Nucleus accumbens (tissue), 56 donors: ENCODE measurements at places on chromosomes 2 and 18.

- no peak for DNase-seq
Measured at GRCh38 chr2:173124441-173124840, 48.8 kb downstream of the MAP3K20 start.

GRCh38 chr2:126888046-126888445 lies 10.6 kb upstream of the TEX51 start:
- no peak for DNase-seq

DNA sequence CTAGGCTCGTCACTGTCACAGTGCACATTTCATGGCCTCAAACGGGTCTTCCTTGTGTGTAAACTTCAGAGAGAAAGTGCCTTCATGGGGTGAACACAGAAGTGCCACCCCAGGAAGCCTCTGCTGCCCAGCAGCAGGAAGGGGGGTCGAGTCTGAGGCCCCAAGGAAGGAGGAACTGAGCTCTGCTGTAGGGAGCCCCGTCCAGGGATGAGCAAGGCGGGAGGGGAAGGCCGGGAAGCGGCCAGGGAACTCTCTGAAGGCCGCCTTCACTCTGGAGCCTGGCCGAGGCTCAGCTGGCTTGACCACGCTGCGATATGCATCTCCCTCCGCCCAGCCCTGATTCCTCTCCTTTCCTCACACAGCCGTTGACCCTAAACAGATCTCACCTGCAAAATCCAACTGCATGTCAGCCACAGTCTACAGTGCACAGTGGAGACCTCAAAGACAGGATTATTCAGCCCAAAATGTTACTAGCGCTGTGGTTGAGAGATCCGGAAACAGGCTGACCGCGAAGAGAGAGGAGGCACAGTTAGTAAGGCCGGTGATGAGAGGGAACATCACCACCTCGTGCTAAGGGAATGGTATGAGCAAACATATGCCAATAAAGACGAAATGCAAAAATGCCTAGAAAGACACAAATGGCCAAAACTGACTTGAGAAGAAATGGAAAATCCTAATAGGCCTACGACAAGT lies 34.2 kb upstream of the CTDP1 start:
- DNase-seq, result no peak

GRCh38 chr2:96687266-96687665 lies 44.7 kb downstream of the FER1L5 start:
- DNase-seq, result no peak

GRCh38 chr2:11343650-11344341 lies 640 bp downstream of the ROCK2 start:
- no peak for DNase-seq

DNA sequence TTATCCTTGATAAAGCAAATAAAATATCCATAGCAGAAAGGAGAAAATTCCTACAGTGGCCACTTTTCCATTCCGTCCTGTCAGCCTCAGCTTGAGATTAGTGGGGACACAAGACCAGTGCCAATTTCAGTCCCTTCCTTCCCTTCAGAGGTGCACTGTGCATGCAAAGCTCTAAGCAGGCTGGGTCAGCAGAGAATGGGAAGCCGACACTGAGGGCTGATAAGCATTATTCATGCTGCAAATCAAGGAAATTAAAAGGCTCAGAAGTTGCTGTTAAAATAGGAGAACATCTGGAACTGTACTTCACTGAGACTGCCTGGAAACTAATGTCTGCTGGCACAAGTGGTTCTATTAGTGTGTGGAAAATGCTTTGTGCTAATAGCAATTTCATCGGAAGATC lies 534.3 kb downstream of the ADCYAP1 start:
- DNase-seq, result no peak

DNA sequence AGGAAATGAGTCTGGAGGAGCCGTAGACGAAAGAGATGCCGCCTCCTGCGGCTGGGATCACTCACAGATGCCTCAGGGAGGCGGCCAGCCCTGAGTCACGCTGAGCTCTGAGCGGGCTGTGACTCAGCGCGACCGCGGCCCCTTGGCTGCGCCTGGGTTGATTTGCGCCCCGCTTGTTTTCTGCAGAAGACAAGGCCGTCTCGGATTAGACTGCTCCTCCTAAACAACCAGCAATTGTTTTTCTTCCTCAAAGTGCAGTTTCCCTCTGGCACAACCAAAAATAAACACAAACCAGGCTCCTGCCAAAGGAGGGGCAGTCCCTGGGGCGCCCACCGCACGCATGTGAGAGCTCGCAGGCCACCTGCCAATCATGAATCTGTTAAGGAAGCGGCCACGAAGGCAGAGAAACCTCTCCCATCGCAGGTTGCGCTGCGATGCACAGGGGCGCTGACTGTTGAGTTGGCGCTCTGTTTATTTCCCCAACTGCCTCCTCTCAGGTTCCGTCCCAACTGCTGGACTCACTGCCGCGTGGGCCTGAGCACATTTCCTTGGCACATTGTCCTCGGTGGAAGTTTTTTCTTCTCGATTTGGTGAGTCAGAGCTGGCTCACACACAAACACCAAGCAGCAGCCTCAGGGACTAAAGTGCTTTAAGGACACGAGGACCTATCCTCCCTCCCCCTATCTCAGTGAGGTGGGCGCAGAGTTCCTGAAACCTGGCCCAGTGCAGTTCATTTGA lies 85.2 kb upstream of the NDUFV2 start:
- DNase-seq, result peak; percentile 4

DNA sequence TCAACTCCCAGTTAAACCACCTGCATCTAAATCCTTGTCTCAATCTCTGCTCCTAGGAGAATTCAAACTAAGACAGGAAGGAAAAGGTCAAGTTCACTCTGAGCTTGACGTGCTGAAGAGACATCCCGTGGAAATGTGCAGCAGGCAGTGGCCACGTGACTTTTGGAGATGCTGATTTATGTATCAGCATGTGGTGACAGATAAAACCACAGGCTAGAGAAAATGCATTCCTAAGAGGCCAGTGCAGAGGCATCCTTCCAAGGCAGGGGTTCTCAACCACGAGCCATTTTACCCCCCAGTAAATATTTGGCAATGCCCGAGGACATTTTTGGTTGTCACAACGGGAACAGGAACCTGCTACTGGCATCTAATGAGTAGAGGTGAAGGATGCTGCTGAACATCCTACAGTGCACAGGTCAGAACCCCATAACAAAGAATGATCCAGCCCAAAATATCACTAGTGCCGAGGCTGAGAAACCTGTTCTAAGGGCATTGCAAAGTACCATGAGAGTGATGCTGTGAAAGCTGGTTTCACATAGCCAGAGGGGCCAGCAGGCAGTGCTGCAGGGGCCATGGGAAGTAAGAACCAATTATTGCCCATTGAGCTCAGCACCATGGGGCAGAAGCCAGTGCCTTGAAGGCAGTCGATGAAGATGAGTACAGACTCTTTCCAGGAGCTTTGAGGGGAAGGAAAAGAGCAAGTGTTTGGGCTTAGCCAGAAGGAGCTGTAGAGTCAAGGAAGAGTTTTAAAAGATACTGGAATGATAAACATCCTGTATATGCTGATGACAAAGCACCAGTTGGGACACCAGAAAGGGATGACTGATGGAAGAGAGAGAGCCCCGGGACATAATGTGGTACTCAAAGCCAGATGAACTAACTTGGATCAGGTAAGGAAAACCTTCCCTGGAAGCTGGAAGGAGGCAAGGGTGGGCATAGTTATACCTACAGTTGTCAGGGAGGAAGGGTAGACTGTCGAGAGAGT lies 174.6 kb downstream of the HAUS1 start:
- no peak for DNase-seq

- no peak for DNase-seq
Measured at GRCh38 chr2:47083005-47083404, 72.1 kb downstream of the STPG4 start.

DNA sequence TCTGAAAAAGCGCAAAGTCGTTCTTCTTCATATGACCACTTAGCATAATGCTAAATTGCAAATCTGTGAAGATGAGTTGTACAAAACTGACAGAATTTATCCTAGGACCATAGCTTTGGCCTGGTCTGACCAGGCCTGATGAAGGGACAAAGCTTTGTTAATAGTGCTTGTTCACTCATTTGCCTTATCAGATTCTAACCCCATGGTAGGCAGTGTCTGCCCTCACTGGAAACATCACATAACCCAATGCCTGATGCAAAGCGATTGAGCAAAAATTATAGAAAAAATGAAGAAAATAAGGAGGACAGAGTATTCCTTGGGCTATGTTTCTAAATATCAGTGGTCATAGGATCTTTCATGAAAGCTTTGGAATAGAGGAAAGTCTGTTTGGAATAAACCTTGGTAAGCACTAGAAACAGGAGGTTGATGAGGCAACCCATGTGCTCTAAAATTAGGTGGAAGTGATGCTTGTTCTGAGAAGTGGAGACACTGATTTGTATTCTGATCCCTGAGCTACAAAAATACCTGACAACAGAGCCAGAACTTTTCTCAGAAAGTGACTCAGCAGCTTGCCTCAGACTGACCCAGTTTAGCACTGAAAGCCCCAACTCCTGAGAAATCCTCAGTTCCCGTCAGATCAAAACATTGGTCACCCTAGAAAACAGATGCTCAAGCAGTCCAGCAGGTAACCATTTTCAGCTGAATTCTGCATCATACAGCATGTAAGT lies 131.4 kb upstream of the MAPRE2 start:
- no peak for DNase-seq

- DNase-seq, result no peak
Measured at GRCh38 chr2:37453027-37453426, 108.6 kb downstream of the QPCT start.

- no peak for DNase-seq
Measured at GRCh38 chr2:103172821-103173220, 411.0 kb downstream of the TMEM182 start.

DNA sequence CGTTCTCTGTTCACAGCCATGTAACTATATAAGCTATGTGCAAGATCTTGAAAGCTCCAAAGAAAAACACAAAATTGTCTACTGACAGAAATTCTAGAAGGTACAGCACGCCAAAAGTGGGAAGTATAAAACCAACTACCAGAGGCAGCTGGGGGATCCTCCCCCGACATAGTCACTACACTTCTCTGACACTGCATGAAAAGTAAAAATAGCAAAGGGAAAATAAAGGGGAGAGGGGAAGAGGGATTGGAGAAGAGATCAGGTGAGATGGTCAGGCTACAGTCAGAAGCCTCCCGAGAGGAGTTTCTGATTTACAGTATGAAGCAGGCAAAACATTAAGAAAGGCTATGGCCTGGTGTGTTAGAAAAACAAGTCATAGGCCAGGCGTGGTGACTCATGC lies 39.8 kb upstream of the PCBP1 start:
- no peak for DNase-seq

- DNase-seq, result no peak
Measured at GRCh38 chr2:53314718-53315117, 452.9 kb upstream of the CHAC2 start.

GRCh38 chr2:232385660-232386489 lies 7.3 kb downstream of the ALPP start:
- DNase-seq, result no peak

- no peak for DNase-seq
Measured at GRCh38 chr2:75100011-75100800, 99.1 kb downstream of the TACR1 start.

DNA sequence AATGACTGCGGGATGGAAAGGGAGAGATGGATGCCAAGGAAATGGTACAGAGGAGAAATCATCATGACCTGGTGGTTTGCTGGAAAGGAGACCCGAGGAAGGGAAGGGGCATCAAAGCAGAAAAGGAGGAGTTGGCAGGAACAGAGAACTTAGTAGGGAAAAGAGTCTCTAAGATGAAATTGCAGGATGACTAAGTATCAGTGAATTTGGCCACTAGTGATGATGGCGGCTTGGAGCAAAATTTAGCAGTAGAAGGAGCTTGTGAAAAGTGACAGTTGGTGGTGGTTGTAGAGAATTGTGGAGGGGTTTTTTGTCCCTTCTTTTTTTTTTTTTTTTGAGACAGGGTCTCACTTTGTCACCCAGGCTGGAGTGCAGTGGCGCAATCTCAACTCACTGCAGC lies 10.1 kb downstream of the METAP1D start:
- no peak for DNase-seq

DNA sequence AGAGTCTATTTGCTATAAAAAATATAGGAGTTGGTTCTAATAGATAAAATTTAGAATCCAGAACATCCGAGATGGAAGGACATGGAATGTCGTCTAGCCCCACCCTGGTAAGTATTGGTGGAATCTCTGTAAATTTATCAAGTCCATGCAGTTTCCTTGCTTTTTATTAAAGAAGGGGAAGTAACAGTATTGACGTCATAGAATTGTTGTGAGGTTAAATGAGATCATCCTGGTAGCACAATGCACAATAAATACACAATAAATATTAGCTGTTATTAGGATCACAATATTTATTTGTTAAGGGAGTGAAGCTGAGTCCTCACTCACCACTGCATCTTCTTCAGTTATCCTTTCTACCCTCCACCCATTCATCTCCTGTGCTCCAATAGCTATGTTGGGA lies 16.7 kb upstream of the TMEM177 start:
- DNase-seq, result no peak

- DNase-seq, result no peak
Measured at GRCh38 chr2:28630341-28630740, 121.3 kb upstream of the PPP1CB start.

- DNase-seq, result no peak
Measured at GRCh38 chr2:61759718-61760117, 94.1 kb downstream of the FAM161A start.
